ENCODE measurements at places on chromosomes 12 and 14.

GRCh38 chr12:22729431-22729956 is 104.5 kb downstream of the ETNK1 start:
- no peak for DNase-seq

DNA sequence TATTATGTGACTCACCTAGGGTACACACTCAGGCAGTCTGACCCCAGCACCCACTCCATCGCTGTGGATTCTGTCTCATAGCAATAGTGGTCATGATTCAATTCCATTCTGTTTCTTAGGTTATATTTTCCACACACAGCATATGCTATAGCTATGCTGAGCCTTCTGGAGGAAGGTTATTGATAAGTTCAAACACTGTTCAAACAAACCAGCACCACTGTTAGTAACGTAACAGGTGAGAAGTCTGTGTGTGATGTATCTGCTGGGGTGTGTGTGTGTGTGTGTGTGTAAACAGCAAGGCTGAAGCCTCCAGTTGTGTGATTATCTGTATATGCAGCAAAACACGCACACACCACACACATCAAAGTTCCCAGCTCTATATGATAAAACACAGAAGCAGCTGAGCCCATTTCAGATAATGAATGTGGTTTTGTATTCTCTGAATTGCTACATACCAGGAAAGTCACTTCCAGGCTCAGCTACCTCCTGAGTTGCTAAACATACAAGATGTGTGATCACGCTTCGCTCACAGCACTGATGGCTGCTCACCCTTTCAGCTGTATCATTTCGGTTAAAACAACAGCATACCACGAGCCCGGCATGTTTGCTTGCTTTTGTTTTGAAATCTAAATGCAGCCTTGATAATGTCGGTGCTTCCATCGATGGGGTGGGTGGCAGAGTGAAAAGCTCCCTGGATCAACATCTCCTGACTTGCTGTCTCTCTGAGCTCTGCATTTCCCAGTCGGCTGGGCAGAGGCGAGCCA is 6.8 kb upstream of the SYNE3 start:
- DNase-seq: no peak

GRCh38 chr12:11607313-11608081 is 42.0 kb upstream of the ETV6 start:
- DNase-seq: no peak

DNA sequence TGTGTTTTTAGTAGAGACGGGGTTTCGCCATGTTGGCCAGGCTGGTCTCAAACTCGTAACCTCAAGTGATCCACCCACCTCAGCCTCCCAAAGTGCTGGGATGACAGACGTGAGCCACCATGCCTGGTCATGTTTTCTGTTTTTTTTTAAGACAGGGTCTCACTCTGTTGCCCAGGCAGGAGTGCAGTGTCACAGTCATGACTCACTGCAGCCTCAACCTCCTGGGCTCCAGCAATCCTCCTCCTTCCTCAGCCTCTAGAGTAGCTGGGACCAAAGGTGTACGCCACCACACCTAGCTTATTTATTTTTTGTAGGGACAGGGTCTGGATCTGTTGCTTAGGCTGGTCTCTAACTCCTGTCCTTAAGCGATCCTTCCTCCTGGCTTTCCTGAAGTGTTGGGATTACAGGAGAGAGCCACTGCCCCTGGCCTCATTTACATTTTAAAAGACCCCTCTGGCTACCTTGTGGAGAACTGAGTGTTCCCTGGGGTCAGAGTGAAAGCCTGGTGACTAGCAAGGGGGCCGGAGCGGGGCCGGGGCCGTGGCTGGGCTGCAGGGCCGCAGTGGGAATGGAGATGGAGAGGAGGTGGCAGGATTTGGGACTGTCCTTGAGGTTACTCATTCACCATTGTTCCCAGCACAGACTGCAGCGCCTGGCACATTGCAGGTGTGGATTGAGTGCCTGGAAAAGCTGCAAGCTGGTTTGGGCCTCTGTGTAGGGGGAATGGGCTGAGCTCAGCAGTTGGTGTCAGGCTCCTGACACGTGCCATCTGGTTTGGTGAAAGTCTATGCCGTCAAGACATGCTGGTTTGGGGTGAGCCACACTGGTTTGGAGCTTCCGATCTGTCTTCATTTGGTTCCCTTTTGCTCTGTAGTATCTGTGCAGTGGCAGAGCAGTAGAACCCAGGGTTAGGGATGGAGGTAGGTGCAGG is 18.1 kb downstream of the KMT5A start:
- no peak for DNase-seq

DNA sequence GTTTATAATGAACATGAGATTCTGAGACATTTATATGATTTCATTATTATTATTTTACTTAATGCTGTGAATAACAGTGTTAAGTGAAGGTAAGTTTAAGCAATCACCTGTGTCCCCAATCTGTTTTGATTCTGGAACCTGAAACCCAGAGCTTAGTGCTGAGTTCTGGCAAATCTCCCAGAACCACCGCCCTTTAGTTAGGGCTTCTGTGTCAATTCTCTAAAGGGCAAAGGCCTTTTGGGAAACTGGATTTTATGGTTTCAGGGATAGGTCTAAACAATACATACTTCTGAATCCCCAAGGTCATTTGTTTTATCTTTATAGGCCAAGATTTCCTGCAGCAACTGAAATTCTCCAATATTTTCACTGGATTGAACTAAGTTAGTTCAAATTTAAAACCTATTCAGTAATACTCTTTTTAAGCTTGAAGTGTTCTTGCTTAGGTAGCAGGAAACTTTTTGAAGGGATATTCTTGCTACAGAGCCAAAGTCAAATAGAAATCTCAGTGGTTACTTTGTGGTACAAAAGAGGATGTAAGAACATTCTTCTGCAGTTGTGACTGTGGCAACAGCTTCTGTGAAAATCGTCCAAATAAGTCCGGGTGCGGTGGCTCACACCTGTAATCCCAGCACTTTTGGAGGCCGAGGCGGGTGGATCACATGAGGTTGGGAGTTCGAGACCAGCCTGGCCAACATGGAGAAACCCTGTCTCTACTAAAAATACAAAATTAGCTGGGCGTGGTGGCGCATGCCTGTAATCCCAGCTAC is 10.0 kb upstream of the PKP2 start:
- peak; percentile 2 for DNase-seq

GRCh38 chr12:22672951-22673350 is 48.0 kb downstream of the ETNK1 start:
- no peak for DNase-seq

GRCh38 chr12:124919521-124920352 is 5.3 kb upstream of the UBC start:
- no peak for DNase-seq

GRCh38 chr12:93136253-93137055 is 207.4 kb upstream of the EEA1 start:
- DNase-seq: no peak

- DNase-seq: no peak
Measured at GRCh38 chr12:109110988-109111495, 5.3 kb upstream of the ACACB start.

DNA sequence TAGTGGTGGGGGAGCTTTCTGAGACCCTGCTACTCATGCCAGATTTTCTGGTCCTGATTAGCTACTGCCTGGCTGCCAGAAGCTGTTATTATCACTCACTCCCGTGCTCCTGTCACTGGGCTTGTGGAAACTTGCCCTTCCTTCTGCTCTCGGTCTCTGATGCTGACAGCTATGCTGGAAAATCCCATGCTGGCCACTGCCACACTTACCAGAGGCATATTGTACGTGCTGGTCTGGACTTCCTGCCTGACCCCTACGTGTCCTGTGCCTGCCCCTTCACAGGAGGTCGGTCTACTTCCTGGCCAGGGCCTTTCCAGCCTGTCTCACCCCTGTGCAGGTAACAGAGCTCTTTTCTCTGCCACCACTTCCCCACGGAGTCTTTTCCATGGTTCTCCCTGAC is 149.4 kb upstream of the PLEKHG7 start:
- DNase-seq: peak; percentile 83

DNA sequence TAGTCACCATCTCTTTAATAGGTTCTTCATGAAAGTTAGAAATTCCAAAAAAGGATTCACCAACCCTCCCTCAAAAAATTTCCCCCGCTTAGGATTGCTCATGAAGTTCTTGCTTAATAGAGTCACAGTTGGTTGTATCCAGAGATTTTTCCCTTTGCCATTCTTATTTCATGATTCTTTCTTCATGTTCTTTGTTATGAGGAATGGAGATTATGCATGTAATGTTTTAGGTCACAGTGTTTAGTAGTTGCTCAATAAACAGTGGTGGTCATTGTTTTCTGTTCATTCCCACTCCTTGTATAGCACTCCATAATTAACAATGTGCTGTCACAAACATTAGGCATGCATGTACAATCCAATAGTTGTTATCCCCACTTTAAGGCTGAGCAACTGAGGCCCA is 51.2 kb upstream of the RTRAF start:
- no peak for DNase-seq

DNA sequence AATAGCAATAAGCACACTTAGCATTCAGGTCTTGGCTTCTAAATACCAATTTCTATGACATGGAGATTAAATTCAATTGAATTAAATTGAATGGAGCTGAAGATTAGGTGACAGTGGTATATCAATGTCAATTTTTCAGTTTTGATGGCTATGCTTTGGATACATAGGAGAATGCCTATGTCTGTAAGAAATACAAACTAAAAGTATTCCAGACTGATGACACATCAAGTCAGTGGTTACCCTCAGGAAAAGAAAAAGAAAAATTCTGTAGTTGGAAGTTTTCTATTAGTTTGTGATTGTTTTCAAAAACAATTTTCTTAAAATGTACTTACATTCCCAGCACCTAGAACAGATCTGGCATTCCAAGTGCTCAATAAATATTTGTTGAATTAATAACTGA is 4.9 kb upstream of the DCAF4 start:
- DNase-seq: no peak

DNA sequence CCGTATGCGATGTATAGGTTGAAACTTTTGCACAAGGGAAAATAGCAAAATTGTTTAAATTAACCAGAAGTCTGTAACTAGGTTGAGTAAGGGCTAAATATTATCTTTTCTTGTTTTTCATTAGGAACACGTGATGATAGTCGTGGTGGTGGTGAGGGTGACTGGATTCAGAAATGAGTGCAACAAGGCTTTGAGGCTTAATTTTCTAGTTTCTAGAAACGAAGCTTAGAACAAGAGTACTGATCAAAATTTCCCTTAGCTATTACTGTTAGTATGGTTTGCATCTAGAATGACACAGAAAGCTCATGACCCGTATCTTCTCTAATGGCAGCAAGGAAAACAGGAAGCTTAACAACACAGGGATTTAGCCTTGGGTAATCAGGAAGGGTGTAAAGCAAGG is 7.0 kb downstream of the SLIRP start:
- DNase-seq: no peak

DNA sequence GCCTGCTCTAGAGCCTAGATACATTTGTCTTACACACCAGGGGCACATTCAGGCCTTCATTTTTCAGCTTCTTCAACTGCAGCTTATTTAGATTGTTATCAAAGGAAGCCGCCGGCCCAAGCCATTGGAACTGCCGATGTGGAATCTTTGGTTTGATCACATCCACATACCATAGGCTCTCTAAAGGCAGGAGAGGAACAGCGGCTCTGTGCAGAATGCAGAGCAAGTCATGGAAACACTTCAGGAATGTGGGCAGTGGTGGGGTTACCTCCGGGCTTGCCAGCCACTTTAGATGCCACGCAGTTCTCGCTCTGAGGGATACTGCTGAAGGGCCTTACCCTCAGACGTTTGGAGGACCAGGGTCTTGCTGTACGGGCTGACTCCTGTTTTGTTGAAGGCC is 53.4 kb upstream of the PYGL start:
- no peak for DNase-seq

- DNase-seq: peak; percentile 83
Measured at GRCh38 chr14:74955229-74956026, at the start of gene PGF. Gene PGF, minus strand, starts transcription at chr14:74955597. Its CDS starts 355 bp downstream, at chr14:74955242.

- no peak for DNase-seq
Measured at GRCh38 chr14:53947094-53947445, 9.6 kb downstream of the BMP4 start.

DNA sequence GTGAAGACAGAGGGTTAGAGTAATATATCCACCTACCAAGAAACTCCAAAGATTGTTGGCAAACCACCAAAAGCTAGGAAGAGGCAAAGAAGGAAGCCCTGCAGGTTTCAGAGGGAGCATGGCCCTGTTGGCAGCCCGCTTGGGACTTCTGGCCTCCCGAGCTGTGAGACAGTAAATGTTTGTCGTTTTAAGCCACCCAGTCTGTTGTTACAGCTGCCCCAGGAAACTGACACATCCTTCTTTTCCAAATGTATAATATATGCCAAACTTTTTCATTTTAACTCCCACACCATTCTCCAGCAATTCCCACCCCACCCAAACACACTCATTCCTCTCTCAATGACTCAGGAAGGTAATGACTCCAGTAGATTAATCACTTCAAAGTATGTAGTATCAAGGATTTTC is 74.0 kb downstream of the RPS29 start:
- DNase-seq: no peak

GRCh38 chr12:97748298-97748697 is 285.7 kb downstream of the RMST start:
- peak; percentile 88 for DNase-seq
